Cortex of kidney (tissue), 1 donor: ENCODE measurements at places on chromosomes 5 and 9.

DNA sequence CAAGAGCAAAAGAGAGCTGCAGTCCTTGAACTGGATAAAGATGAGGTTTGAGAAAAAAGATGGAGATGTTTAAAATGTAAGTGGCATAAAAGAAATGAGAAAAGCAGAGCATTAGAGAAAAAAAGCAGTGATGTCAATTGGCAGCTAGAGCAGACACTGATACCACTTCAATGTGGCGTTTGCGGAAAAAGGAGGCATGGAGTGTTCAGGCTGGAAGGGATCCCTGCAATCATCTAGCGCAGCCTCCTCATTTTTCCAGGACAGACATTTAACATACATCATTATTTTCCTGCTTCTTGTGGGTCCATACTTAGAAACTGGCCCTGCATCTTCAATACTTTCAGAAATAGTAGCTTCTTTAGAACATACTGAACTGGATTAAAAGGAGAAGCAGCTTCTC is 563.8 kb downstream of the PTPRD start:
- no peak for DNase-seq

DNA sequence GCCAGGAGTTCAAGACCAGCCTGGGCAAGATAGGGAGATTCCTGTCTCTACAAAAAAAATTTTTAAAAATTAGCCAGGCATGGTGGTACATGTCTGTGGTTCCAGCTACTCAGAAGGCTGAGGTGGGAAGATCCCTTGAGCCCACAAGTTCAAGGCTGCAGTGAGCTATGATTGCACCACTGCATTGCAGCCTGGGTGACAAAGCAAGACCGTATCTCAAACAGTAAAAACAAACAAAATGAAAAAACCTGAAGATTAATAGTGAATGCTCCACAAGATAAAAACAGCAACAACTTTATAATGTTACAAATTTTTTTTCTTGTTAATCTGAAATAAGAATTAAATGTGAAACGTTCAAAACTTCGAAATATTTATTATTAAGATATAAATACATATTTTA is 2.7 kb upstream of the TMEM267 start:
- DNase-seq = no peak

- no peak for DNase-seq
These were observed 44.2 kb downstream of the NIPSNAP3B start for GRCh38 chr9:104808035-104808614.

- DNase-seq = no peak
These were observed 174.9 kb upstream of the MVB12B start for GRCh38 chr9:126151686-126152134.

DNA sequence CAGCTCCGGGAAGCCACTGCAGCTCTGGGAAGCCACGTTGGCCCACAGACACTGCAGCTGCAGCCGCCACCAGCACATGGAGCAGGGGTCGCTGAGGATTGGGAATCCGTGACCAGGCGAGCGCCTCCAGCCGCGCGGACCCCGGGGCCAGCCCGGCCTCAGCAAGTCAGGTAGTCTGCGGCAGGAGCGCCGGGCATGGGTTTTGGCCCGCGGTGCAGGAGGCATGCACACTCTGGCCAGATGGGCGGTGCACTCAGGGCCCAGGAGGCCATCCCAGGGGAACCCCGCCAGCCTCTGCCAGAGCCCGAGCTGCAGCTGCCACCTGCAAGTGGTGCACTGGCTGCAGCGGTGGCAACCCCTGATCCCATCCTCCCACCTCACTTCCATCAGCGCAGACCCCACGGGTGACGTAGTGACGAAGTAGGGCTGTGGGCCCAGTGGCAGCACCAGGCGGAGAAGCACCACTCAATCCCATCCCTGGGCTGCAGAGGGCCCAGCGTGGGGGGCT is 368.3 kb upstream of the SPATA31A5 start:
- DNase-seq = no peak

DNA sequence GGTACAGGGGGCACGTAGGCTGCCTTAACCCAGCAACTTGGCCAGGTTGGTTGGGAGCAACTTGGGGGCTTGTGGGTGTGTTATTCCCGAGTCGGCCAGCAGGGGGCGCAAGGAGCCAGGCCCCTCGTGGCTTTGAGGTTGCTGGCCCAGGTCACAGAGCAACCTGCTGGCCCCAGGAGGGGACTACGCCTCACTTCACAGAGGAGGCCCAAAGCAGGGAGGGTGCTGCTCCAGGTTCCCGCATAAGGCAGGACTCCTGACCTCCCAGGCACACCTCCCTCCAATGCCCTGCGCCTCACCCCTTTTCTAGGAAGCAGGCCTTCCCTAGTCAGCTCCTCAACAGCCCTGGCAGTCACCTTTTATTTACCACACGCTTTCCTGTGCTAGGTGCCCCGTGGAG is 18.1 kb downstream of the KYAT1 start:
- DNase-seq = no peak

- DNase-seq = no peak
These were observed 23.4 kb downstream of the HNRNPK start for GRCh38 chr9:83956436-83957247.

- DNase-seq = no peak
These were observed 16.2 kb downstream of the HINT1 start for GRCh38 chr5:131148835-131149234.

- DNase-seq = no peak
These were observed 4.6 kb upstream of the RNU6ATAC start for GRCh38 chr9:134168757-134169550.

DNA sequence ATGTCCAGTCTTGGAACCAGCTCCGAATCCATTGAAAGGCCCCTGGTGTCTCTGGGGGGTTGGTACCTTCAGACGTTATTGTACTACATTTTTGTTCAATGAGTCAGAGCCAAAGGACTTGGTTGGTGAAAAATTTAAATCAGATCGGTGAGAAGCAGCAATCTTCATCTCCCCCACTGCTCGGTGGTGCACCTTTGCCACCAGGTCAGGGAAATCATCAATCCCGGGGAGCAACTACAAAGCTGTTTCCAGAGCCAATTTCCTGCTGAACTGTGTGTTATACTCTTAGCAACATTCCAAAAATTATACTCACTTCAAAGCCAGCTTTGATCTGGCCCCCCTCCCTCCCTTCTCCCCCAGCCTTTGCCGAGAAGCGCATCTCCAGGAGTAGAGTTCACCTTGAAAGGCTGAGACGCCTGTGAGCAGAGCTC is 375.2 kb upstream of the WWC1 start:
- no peak for DNase-seq

DNA sequence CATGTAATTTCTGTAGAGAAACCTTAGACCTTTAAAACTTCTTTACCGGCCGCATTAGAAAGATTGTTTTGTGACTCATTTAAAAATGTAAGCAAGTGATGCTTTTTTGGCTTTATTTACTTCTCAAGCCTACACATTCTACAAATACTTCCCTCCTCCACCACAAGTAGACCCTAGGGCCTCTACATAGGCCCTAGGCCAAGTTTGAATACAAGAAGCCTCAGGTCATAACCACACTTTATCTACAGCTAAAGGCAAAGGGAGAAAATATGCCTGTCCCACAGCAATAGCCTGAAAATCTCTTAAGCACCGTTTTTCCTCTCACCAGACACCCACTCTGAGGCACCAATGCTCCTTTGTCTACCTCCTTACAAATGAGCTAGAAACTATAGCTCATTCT is 53.9 kb downstream of the CSNK1A1 start:
- no peak for DNase-seq

DNA sequence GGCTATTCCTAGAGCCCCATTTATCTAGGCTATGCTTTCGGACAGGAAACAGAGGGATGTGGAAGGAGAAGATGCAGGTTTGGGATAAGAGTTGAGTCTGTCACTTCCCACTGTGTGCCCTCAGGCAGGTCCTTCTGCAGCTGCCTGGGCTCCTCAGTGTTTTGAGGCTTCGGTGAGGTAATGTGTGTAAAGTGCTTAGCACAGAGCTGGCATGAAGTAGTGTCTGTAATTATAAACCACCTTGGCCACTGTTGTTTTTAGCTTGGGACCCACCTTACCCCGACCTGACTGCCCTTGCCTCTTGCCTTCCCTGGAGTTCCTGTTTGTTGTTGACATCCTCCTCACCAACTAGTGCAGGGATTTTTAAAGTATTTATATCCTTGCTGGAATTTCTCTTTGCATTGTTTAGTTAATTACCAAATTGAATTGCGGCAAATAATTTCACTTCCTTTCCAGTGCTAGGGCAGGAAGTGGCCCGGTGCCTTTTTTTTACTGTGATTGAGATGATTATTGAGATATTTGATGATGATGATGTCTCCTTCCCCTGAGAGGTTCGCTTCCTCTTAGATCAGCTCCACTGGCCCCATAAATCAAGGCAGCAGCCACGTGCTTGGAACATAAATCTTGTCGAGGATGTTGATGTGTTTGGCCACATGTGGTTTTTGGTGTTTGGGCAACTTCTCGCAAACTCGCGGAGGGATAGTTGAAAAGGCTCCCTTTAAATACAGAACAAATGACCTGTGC is 38.3 kb upstream of the DAB2IP start:
- no peak for DNase-seq
